ENCODE measurements at places on chromosomes 6 and 20. TPM values are rescaled to one million over a fixed set of nuclear protein-coding genes. Genes with fewer than 3 reads are reported as not detected.
A peak's percentile ranks its signal among the peaks of the same experiment; 100 is the strongest.

PDE10A gene
- total RNA-seq, result 0.27 TPM

TSHZ2 gene
- total RNA-seq, result 22.0 TPM

PRR18 gene
- total RNA-seq, result not detected

CLDN20 gene
- not detected for total RNA-seq

- no peaks in the 10 kb centered on the region for H3K4me1 ChIP-seq
- no peaks in the 10 kb centered on the region for H3K36me3 ChIP-seq
Observed at GRCh38 chr20:32336918-32337347, 21.2 kb upstream of the ASXL1 start.

DNA sequence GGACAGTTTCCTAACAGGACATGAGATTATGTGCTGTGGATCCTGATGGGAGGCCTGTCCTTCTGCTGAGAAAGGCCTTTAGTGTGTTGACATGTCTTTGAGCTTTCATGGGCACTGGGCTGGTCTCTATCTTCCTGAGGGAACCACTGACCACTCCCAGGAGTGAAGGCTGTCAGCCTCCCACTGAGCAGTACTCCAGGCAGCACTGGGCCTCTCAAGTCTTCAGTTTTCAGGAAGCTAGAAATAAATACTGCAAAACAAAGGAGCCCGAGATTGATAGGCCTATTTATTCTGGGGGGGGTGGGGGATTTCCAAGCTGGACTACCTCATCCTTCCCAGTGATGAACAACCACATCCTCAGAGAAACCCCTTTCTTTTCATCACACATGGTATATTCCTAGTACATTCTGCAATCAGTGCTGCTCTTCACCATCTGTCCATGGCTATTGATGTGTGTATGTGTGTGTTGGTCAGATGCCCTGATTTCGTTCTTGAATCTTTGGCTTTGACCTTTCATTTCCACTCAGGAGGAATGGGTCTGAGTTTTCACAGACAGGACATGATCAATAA lies 180.9 kb upstream of the SPTLC3 start:
- no peak overlapping the region for H3K27ac ChIP-seq
- H3K4me1 ChIP-seq, result no peaks in the 10 kb centered on the region
- DNase-seq, result no peak
- H3K4me3 ChIP-seq, result no peak overlapping the region
- no peaks in the 10 kb centered on the region for H3K27me3 ChIP-seq
- no peaks in the 10 kb centered on the region for H3K36me3 ChIP-seq

DNA sequence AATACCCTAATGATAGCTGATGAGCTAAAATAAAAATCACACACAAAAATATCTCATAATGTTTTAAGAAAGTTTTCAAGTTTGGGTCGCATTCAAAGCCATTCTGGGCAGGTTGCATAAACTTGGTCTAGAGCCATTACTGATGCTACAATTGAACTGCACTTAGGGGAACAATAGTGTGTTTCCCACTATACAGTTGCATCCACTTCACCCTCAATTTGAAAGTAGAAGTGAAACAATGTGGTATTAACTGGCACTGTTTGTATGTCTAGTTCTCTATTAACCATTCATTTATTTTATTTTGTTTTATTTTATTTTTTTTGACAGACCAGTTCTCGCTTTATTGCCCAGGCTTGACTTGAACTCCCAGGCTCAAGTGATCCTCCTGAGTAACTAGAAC lies 23.0 kb upstream of the STK38 start:
- H3K36me3 ChIP-seq, result no peaks in the 10 kb centered on the region
- H3K4me1 ChIP-seq, result no peaks in the 10 kb centered on the region
- no peak for DNase-seq
- H3K27ac ChIP-seq, result no peak overlapping the region

DNA sequence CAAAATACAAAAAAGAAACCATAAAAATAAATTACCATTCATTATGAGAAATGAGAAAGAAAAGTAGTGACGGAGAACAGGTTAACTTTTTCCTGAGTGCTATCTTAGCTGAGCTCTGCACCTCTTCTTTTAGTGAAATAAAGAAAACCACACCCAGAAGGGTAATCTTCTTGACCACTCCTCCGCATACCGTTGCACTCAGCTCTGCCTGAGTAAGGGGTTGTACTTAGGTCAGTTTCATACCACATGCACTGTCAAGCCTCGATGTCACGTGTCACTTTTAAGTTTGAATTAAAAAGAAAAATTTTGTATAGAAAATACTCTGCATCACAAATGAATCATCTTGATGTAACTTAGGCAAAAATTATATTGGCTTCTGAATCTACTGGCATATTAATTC lies 2.8 kb downstream of the EZR start:
- H3K36me3 ChIP-seq, result peaks cover 39% of the 10 kb centered on the region
- no peaks in the 10 kb centered on the region for H3K27me3 ChIP-seq
- H3K27ac ChIP-seq, result peak overlapping the region; percentile 96
- peak overlapping the region; percentile 73 for H3K4me3 ChIP-seq

GRCh38 chr6:40477246-40478126 lies 109.7 kb downstream of the LRFN2 start:
- no peaks in the 10 kb centered on the region for H3K4me1 ChIP-seq
- no peaks in the 10 kb centered on the region for H3K36me3 ChIP-seq
- H3K27me3 ChIP-seq, result no peaks in the 10 kb centered on the region
- no peak overlapping the region for H3K4me3 ChIP-seq
- no peak for DNase-seq

DNA sequence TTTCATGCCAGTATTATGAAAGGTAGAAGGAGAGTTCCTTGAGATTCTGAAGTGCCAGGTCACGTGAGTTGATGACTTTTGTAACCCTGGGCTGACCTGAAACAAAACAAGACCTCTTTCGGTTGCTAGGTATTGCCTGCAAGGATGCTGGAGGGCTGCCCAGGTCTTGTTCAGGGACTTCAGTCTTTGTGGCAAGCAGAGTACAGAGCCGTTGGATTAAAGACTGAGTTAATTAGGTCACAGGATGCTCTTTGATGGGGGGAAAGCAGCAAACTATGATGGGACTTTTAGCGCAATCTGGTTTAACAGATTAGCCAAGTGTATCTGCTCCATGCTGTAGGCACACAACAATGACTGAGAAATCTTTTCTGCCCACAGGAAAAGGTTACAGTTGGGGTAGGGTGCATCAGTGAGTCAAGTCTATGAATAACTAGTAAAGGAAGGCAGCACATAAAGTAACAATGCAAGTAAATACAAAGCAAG lies 12.8 kb upstream of the ELOVL5 start:
- H3K27me3 ChIP-seq, result no peaks in the 10 kb centered on the region
- H3K36me3 ChIP-seq, result no peaks in the 10 kb centered on the region
- peaks cover 5% of the 10 kb centered on the region for H3K4me1 ChIP-seq
- no peak for DNase-seq
- H3K4me3 ChIP-seq, result no peak overlapping the region
- peak overlapping the region; percentile 94 for H3K27ac ChIP-seq

DNA sequence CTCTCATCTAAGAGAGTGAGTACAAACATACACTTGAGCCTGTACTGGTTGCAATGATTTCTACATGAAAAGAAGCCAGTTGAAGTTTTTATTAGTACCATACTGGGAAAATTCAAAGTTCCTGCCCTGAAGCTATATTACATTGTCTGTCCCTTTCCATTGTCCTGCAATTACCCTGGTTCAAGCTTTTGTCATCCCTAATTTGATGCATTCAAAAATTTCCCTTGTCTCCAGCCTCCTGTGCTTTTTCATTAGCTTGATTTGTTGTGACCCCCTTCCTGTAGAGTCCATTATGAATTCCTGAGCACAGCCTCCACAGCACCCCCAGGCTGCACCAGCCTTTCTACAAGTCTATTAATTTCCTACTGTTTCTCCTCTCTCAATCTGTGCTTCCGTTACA lies 46.4 kb downstream of the VGLL2 start:
- H3K4me3 ChIP-seq, result no peak overlapping the region

- no peak for DNase-seq
- H3K4me1 ChIP-seq, result peaks cover 68% of the 10 kb centered on the region
Observed at GRCh38 chr20:50280851-50281655, 90.4 kb downstream of the CEBPB start.
